ENCODE measurements at places on chromosomes 5 and 9. TPM values are rescaled to one million over a fixed set of nuclear protein-coding genes. Genes with fewer than 3 reads are reported as not detected.

IFNA2 gene
- total RNA-seq = not detected

ADAMTS16 gene
- 7.5 TPM for total RNA-seq

DNA sequence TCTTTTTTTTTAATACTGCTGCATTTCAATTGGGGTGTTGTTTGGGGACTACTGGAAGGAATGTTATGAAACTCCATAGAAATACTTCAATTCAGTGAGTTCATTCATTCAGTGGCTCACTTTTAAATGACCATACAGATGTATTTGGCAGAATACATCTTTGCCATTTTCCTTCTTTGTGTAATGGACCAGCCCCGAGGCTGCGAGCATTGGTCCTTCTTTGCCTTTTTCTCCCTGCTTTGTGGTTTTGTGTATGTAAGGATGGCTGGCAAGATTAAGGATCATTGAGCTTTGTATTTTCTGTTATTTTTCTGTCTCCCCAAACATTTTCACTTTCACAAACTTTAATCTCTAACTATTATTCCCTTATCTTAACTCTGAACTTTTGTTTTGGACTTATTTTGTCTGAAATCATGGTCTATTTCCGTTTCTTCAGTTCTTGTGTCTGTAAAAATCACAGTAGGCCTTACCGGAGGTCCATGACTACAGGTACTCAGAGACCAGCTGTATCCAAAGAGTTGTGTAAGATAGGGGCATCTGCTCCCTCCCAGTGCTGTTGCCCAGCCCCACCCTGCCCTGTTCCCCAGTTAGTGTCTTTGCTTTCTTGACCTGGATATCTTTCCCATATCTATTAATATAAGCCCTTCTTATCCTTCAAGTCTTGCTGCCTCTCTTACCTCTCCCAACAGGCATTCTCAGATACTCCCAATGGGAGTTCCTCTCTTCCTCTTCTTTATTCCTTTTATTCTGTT lies 154.3 kb upstream of the DMRT1 start:
- H3K27ac ChIP-seq = no peak overlapping the region
- peaks cover 4% of the 10 kb centered on the region for H3K4me1 ChIP-seq
- no peak for DNase-seq
- H3K4me3 ChIP-seq = no peak overlapping the region

DNA sequence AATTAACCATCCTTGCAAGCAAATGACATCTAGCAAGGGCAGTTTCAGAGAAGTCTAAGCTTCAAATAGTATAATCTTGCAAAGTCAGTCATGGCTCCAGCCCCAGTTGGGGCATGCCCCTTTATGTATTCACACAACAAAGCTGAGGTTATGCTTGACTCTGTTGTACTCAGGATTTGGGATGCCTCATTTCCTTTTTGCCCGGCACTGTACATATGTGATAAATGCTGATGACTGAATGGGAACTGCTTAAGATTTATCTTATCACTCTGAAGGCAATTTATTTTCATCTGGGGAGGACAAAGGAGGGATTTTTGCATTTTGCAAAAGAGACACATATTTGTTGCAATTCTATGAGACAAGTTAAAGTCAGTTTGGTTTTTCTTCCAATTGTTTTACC lies 219.2 kb downstream of the TRPM3 start:
- H3K4me1 ChIP-seq = peaks cover 12% of the 10 kb centered on the region
- H3K36me3 ChIP-seq = no peaks in the 10 kb centered on the region
- H3K27me3 ChIP-seq = no peaks in the 10 kb centered on the region
- no peak overlapping the region for H3K4me3 ChIP-seq
- DNase-seq = no peak

GRCh38 chr5:35115920-35116319 lies 68.2 kb upstream of the AGXT2 start:
- no peak for DNase-seq
- H3K4me3 ChIP-seq = no peak overlapping the region
- no peaks in the 10 kb centered on the region for H3K27me3 ChIP-seq
- no peak overlapping the region for H3K27ac ChIP-seq

GRCh38 chr5:15959370-15960164 lies 220.0 kb downstream of the MARCHF11 start:
- H3K27ac ChIP-seq = no peak overlapping the region
- H3K4me1 ChIP-seq = no peaks in the 10 kb centered on the region
- H3K36me3 ChIP-seq = no peaks in the 10 kb centered on the region
- H3K27me3 ChIP-seq = no peaks in the 10 kb centered on the region
- H3K4me3 ChIP-seq = no peak overlapping the region
- no peak for DNase-seq

- H3K4me3 ChIP-seq = no peak overlapping the region
- H3K27ac ChIP-seq = no peak overlapping the region
- H3K36me3 ChIP-seq = no peaks in the 10 kb centered on the region
- 0 out of 2 replicates have a peak, but pooled peaks cover 6% of the 10 kb centered on the region for H3K4me1 ChIP-seq
- H3K27me3 ChIP-seq = peaks cover 22% of the 10 kb centered on the region
- DNase-seq = no peak
These were observed 6.7 kb upstream of the ISL1 start for GRCh38 chr5:51376509-51376908.

Measured in SJSA1 (cell line).